ENCODE measurements at places on chromosomes 12 and 14.

GRCh38 chr12:623172-623864 is 39.9 kb downstream of the NINJ2 start:
- DNase-seq: no peak

DNA sequence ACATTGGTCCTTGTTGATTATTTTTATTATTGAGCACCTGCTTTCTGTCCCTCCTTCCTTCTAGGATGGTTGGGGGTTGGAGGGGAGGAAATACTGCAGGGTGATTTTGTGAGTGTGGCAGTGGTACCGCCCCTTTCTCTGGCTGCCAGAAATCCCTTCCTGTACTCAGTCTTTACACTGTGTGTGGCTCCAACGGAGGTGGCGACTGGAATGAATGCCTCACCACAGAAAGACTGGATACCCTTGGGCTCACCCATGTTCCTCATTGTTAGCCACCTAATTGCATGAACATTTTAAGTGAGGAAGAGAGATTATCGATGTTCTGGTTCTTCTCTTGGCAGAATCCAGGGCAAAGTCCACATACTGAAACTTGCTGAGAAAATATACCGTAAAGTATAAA is 272.0 kb upstream of the E2F7 start:
- no peak for DNase-seq

- no peak for DNase-seq
Observed at GRCh38 chr12:22169376-22169775, 123.4 kb downstream of the CMAS start.

- no peak for DNase-seq
Observed at GRCh38 chr12:55733858-55734257, 5.0 kb upstream of the CD63 start.

- no peak for DNase-seq
Observed at GRCh38 chr12:34048714-34049113, 26.4 kb downstream of the ALG10 start.

GRCh38 chr12:13117029-13117428 is 13.6 kb upstream of the GSG1 start:
- no peak for DNase-seq
